ENCODE measurements at places on chromosomes 5 and 9.

DNA sequence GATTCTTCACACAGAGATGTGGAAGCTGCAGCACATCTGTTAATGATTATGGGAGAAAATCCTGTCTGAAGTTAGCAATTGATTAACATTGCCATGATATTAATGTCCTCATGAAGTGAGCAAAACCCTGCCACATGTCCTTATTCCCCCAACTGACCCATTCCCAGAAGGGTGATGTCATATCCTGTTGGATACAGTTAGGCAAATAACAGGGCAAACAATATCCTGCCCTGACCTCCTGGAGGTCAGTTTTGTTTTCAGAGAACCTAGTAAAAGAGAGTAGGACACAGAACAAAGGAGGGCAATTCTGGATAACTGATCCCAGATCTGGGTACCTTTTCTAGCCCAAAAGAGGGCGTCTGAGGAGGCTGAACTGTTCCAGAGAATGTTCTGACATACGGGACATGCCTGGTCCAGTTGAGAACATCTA, 11.0 kb downstream of the ABLIM3 start:
- no peak for DNase-seq

- no peak for DNase-seq
Measured at GRCh38 chr5:122997294-122997693, 39.2 kb downstream of the PPIC start.

- DNase-seq: no peak
Measured at GRCh38 chr9:136695435-136695895, 8.2 kb upstream of the AGPAT2 start.

DNA sequence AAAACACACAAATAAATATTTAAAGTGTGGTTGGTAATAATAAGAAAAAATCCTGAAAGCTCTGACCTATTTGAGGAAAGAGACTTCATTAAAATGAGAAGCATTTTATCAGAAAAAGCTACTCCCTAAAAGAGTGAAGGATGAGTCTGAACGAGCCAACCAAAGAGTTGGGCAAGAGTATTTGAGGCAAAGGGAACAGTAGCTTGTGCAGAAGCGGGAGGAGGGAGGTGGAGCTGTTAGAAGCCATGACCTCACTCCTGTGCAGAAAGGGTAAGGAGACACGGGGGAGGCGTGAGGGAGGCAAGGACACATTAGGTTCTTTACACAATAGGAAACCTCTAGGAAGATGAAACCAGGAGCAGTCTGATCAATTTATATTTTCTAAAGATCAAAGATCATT, 29.4 kb downstream of the SH3RF2 start:
- DNase-seq: no peak

DNA sequence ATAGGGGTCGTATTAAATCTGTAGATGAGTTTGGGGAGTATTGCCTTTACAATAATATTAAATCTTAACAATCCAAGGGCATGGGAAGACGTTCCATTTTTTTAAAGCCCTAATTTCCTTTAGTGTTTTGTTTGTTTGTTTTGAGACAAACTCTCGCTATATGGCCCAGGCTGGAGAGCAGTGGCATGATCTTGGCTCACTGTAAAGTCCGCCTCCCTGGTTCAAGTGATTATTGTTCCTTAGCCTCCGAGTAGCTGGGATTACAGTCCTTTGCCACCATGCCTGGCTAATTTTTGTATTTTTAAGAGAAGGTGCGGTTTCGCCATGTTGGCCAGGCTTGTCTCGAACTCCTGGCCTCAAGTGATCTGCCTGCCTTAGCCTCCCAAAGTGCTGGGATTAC, 19.9 kb downstream of the NIPBL start:
- no peak for DNase-seq

DNA sequence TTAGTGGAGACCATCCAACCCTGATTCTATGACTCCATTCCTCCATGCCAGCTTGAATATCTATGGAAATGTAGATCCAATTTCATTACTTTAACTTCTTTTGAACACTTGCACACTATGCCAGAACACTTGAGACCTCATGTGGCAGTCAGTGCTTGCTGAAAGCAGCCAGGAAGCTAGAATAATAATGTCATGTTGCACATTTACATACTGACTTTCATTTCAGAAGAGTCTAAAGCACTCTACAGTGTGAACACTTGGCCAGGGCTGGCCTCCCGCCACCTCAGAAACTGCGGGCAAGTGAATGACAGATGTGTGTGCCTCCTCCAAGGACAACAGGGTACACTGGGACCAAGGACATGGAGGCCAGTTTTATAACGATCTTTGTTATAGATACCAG, 97.3 kb downstream of the SLF1 start:
- no peak for DNase-seq

DNA sequence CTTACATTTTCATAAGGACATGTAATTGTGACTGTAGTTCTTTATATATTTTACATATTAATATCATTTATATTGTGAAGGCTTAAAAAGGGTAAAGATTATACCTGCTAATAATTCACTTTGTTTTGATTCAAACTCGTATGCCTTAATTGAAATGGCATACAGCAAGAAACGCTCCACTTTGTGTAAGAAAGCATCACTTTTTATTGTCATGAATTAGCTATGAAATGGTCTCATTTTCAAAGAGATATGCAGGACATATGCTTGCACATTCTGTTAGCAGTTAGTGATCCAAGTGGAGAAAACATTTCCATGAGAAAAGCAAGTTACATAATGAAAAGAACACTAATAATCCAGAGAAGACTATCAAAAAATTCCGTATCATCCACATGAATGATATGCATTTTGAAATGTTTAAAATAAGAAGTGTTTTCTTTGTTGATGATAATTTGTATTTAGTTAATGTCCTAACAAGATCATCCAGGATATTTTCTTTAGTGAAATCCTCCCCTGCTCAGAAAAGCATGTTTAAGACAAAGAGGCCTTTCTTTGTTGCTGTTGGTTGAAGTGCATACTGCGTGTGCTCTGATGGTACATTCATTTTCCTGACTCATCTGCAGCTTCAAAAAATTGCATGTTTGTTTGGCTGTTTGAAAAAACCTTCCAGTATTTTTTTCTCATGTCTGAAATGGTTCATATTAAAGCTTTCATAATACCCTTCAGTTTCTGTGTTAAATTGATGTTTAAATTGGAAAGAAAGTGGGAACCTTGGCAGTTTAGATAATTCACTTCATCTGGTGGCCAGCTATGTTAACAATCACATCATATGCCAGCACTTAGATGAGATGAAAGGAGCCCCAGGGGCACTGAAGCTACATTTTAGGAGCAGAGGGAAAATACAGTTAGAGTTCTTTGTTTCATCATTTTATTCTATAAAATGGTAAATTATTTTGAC, 242.2 kb downstream of the CSNK1G3 start:
- DNase-seq: no peak

- no peak for DNase-seq
Measured at GRCh38 chr5:139376364-139376763, 6.7 kb downstream of the SLC23A1 start.

Data from glutamatergic neuron (in vitro differentiated cells).